ENCODE measurements at places on chromosomes 5 and 9. TPM values are rescaled to one million over a fixed set of nuclear protein-coding genes. Genes with fewer than 3 reads are reported as not detected.

DNA sequence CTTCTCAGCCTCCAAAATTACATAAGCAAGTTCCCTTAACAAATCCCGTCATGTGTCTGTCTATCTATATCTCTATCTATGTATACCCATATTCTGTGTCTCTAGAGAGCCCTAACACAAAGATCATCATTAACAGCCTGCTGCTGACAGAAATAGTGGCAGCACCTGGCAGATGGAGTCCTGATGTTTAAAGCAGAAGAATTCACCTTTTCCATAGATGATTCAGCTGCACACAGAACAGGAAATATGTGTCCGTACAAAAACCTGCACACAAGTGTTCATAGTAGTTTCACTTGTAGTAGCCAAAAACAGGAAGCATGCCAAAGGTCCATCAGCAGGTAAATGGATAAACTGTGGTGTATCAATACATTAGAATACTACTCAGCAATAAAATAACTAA is 45.0 kb upstream of the ACO1 start:
- DNase-seq: no peak
- peaks cover 7% of the 10 kb centered on the region for H3K27me3 ChIP-seq
- H3K4me3 ChIP-seq: no peak overlapping the region
- no peaks in the 10 kb centered on the region for H3K4me1 ChIP-seq
- no peak overlapping the region for H3K27ac ChIP-seq

DNA sequence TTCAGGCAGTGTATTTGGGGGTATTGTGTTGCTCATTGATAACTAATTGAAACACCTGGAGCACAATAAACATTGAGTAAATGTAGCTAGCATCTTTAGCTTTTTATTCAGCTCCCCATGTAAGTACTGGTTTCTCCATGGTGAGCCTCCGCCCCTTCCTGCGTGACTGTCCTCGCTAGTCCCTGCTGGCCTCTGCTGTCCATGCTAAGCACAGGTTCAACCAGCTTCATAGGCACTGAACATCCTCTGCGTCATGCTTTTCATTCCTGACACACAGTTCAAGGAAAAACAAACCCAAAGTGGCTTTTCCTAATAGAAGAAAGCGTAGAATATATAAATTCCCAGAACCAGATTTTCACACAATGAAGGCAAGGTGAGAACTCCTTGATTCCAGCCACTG is 27.3 kb upstream of the DAP start:
- no peaks in the 10 kb centered on the region for H3K36me3 ChIP-seq
- no peak overlapping the region for H3K27ac ChIP-seq

- no peak overlapping the region for H3K4me3 ChIP-seq
- H3K4me1 ChIP-seq: no peaks in the 10 kb centered on the region
- H3K27ac ChIP-seq: no peak overlapping the region
- no peak for DNase-seq
- H3K36me3 ChIP-seq: no peaks in the 10 kb centered on the region
Measured at GRCh38 chr5:87242242-87242641, 25.4 kb upstream of the RASA1 start.

GRCh38 chr5:14143841-14144585 is 871 bp downstream of the TRIO start:
- peaks cover 30% of the 10 kb centered on the region for H3K27me3 ChIP-seq
- H3K4me1 ChIP-seq: peaks cover 18% of the 10 kb centered on the region
- peak; percentile 27 for DNase-seq
- no peaks in the 10 kb centered on the region for H3K36me3 ChIP-seq
- peak overlapping the region; percentile 83 for H3K4me3 ChIP-seq

GRCh38 chr5:102700120-102700831 is 54.8 kb upstream of the PAM start:
- no peak overlapping the region for H3K4me3 ChIP-seq
- peaks cover 4% of the 10 kb centered on the region for H3K27me3 ChIP-seq
- no peak overlapping the region for H3K27ac ChIP-seq
- no peak for DNase-seq
- H3K4me1 ChIP-seq: no peaks in the 10 kb centered on the region

Gene SLC46A2
- polyA plus RNA-seq: not detected

Gene PNPLA7
- 2.3 TPM for polyA plus RNA-seq
